ENCODE measurements at places on chromosomes 11 and 22. TPM values are rescaled to one million over a fixed set of nuclear protein-coding genes. Genes with fewer than 3 reads are reported as not detected.

SPI1 gene
- total RNA-seq = not detected

TMEM86A gene
- 0.60 TPM for total RNA-seq

PATL1 gene
- total RNA-seq = 4.6 TPM

TMPRSS13 gene
- total RNA-seq = not detected

SLC22A12 gene
- total RNA-seq = not detected

ZNF215 gene
- total RNA-seq = 3.0 TPM

PIH1D2 gene
- total RNA-seq = 1.4 TPM

MAFF gene
- total RNA-seq = 9.5 TPM

SLC1A2 gene
- total RNA-seq = 2.7 TPM

USP2 gene
- total RNA-seq = not detected

ZNRD2 gene
- 29.9 TPM for total RNA-seq

PLA2G3 gene
- total RNA-seq = not detected

TSPAN32 gene
- 0.47 TPM for total RNA-seq

MOV10L1 gene
- 1.1 TPM for total RNA-seq

VPREB1 gene
- not detected for total RNA-seq

CLCF1 gene
- 3.0 TPM for total RNA-seq

MUC6 gene
- total RNA-seq = not detected

TMA7B gene
- not detected for total RNA-seq

CRYBB3 gene
- not detected for total RNA-seq

PDXP gene
- 2.8 TPM for total RNA-seq

GATD1 gene
- total RNA-seq = 20.8 TPM

RELT gene
- 1.0 TPM for total RNA-seq

MFNG gene
- not detected for total RNA-seq

GTF2H1 gene
- 39.4 TPM for total RNA-seq

RBMXL2 gene
- total RNA-seq = not detected

CCND1 gene
- 336 TPM for total RNA-seq

LRRC10B gene
- not detected for total RNA-seq

SLCO2B1 gene
- not detected for total RNA-seq

OR8D4 gene
- not detected for total RNA-seq

IGSF22 gene
- total RNA-seq = not detected

RIMBP3C gene
- total RNA-seq = 0.47 TPM

NARS2 gene
- total RNA-seq = 15.4 TPM

OR5A2 gene
- under 0.01 TPM for total RNA-seq

TRPM5 gene
- not detected for total RNA-seq

PNPLA5 gene
- not detected for total RNA-seq

STK33 gene
- 1.4 TPM for total RNA-seq

All from bronchial smooth muscle cell (primary cell).